HuH-7.5 (cell line): ENCODE measurements at places on chromosomes 2 and 18.

GRCh38 chr18:23784832-23785245 is 95.6 kb downstream of the LAMA3 start:
- DNase-seq, result no peak

DNA sequence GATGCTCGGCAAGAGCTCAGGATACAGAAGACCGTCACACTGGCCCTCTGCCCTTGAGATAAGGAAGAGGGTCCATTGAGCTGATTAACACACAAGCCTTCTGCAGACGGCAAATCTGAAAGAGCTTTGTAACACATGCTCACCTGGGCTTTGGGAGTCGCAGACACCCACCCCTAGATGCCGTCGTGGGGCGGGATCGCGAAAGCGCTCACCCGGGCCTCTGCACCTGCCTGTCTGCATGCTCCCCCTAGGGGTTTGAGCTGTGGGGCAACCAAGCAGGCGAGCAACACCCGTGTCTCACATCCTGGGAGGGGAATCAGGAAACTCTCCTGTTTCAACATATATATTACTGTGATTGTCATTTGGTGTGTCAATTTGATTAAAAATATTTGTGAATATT is 99.8 kb upstream of the KCNH7 start:
- no peak for DNase-seq

GRCh38 chr2:207905546-207905945 is 119.8 kb downstream of the PLEKHM3 start:
- no peak for DNase-seq

DNA sequence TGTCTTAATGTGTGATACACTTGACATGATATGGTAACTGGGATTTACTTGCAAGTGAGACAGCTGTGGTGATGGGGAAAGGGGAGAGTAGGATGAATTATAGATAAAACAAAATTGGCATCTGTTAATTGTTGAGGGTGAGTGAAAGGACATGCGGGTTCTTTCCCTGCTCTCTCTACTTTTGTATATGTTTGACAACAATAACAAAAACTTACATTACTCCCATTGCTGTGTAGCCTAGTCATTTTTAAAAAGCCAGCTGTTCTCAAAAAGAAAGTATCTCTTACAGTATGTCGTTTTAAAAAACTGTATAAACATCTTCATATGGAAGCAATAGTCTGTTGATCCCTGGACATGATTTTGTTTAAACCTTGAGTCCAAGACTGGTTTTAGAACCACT is 117.6 kb downstream of the MYO1B start:
- DNase-seq, result no peak

GRCh38 chr2:47223980-47224379 is 68.9 kb upstream of the STPG4 start:
- DNase-seq, result no peak

DNA sequence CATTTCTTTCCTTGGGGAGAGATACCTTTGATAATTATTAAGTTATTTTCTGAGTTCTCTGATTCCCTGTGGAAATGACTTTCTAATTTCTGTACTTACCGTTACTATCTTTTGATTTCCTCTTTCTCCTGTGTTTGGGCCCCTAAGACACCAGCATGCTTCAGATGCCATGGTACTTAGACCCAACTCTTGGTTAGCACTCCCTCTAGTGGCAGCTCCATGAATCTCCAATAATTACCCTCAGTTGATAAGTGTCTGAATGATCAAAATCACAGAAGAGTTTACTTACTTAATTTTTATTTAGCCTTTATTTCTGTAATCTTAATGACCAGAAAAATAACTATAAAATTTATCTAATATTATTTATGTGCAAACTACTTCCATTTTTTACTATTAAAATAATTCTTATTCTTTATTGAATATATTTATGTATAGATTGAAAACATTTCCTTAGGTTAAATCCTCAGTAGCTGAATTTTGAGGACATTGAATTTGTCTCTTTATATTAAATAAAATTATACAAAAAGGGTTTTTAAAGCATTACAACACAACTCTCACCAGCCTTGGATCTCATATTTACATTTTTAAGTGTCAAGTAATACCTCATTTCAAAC is 300.4 kb downstream of the KCNS3 start:
- peak; percentile 10 for DNase-seq

GRCh38 chr2:239815671-239816070 is 209.5 kb downstream of the NDUFA10 start:
- DNase-seq, result no peak

DNA sequence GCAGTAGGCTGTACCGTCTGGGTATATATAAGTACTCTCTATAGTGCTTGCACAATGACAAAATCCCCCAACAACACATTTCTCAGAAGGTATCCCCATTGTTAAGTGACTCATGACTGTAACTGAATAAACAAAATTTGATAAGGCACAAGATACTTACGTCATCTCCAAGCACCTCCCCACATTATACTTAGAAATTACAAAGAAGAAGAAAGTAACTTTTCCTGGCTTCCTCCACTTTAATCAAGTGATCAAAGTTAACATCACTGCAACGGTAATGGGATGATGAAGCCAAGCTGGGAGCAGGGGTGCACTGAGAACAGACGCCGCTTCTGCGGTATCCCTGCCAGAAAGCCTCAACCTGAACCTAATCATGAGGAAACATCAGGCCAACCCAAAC is 9.7 kb downstream of the TNS1 start:
- DNase-seq, result no peak

GRCh38 chr2:55155206-55155605 is 76.9 kb downstream of the CLHC1 start:
- no peak for DNase-seq

DNA sequence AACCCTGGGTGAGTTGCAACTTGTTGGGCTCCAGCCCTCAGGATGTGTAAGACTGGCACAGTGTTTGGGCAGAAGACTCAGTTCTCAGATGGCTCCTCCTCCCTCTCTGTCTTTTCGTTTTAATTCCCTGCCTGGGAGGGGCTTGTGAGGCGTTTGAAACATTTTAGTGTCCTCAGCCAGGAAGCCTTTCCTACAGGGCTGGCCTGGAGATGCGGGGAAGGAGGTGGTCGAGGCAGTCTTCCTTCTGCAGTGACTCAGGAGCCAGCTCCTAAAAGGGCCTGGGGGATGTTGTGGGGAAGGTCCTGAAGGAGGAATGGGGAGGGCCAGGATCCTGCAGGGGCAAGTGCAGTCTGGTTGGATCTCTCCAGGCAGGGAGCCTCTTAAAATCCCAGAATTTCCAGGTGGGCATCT is 22.1 kb upstream of the IGFBP5 start:
- no peak for DNase-seq

GRCh38 chr18:22604390-22604985 is 186.8 kb upstream of the CTAGE1 start:
- DNase-seq, result no peak

GRCh38 chr2:68806511-68807109 is 64.6 kb downstream of the BMP10 start:
- DNase-seq, result no peak

DNA sequence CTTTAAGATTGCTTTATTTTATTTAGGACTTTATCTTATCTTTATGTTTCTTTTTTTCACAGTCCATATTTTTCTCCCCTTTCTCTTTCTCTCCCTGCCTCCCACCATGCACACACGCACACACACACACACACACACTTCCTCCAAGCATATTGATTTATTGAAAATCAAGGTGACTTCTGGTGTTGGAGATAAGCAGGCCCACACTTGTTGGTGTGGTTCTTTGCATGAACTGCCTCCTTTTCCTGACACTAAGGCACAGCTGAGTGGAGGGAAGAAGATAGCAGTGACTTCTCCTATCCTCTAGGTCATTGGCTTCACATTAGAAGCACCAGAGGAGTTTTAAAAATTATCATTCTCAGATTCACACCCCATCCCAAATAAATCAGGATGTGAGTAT is 18.0 kb downstream of the TBR1 start:
- no peak for DNase-seq

GRCh38 chr2:176502619-176503018 is 233.4 kb downstream of the MTX2 start:
- DNase-seq, result no peak
